ENCODE measurements at places on chromosomes 12 and 14.

GRCh38 chr12:109228664-109229063 lies 80.4 kb downstream of the FOXN4 start:
- DNase-seq: no peak

GRCh38 chr12:39533951-39534350 lies 85.7 kb downstream of the ABCD2 start:
- DNase-seq: no peak

DNA sequence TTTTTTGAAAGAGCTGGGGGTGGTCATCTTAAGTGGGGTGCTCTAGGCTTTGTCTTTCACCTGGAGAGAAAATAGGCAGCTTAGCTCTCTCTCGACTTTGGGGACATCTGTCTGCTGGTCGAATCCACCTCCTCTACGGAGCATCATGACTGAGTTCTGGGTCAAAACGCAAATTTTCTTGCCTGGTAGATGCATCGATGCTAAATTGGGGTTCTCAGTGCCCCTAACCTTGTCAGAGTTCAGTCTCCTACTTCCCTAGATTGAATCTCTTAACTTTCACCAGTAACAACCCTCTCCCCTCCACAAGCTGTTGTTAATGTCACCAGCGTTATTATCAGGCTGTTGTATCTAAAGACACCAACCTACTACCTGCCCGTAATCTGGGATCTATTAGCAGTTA lies 682 bp downstream of the FLRT2 start:
- no peak for DNase-seq

GRCh38 chr14:37602605-37603453 lies 7.4 kb downstream of the TTC6 start:
- DNase-seq: no peak

GRCh38 chr14:68018598-68018997 lies 199.0 kb downstream of the RAD51B start:
- peak; percentile 53 for DNase-seq

DNA sequence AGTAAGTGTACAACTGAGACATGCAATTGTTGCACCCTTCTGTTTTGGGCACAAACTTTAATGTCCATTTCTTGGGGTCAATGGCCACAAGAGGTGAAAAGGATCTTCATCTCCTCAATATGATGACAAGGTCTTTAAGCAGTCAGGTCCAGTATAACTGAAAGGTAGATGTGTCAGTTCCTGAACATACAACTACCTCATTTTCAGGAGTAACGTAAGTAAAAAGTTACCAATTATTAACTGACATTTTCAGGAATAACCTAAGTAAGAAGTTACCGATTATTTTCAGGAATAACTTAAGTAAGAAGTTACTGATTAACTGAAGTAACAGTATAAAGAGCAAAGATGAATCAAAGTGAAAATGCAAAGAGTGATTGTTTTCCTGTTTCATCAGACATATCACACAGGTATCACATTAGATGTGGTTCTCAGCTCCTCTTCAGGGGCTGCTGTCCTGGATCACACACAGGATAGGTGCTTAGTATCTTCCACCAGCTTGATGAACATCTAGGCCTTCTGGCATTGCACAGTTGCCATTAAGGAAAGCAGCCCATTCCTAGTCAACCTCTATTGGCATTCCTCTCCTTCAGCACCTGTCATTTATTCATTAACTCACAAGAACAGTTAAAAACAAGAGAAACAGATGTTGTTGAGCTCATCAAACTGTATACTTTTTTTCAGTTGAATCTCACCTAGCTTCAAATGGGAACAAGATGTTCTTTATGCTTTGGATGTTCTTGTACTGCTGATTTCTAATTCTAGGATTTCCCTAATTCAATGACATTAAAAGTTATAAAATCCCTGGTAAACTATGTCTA lies 200.0 kb downstream of the FOXG1 start:
- DNase-seq: no peak

- no peak for DNase-seq
These were observed 27.6 kb downstream of the ETFBKMT start for GRCh38 chr12:31687101-31687527.

GRCh38 chr14:97262336-97262735 lies 465.2 kb downstream of the VRK1 start:
- no peak for DNase-seq

DNA sequence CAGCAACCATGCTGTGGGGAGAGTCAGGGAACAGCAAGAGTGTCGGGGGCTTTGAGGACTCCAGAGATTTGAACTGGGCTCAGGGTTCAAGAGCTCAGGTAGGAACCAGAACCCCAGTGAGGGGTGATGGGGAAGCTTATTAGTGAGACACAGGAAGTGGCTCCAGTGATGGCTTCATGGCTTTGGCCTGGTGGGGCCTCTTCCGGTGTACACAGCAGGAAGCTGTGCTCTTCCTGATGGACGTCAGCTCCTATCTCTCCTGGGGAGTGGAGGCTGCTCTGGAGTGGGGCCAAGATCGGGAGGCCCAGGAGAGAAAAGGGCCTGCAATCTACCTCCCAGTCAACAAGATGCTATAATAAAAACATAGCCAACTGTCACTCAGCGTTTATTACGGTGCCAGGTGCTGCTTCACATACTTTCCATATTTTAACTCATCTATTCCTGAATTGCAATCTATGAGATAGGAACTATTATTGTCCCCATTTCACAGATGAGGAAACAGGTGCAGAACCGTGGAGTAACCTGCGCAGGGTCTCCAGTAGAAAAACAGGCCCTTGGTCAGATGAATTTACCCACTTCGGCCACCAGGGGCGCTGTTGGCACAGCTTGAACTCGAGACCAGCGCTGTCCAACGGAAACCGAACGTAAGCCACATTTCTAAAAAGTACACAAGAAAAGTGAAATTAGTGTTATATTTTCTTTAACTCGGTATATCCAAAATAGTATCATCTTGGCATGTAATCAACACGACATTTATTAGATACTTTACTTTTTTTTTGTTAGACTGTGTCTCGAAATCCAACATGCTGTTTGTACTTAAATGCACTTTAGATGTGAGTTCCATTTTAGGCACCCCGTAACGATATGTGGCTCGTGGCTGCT lies 63.6 kb upstream of the DLK1 start:
- peak; percentile 14 for DNase-seq

- no peak for DNase-seq
These were observed 74.1 kb downstream of the PPP2R5C start for GRCh38 chr14:101835566-101835965.

- peak; percentile 62 for DNase-seq
These were observed 15.0 kb downstream of the GXYLT1 start for GRCh38 chr12:42129595-42130204.

DNA sequence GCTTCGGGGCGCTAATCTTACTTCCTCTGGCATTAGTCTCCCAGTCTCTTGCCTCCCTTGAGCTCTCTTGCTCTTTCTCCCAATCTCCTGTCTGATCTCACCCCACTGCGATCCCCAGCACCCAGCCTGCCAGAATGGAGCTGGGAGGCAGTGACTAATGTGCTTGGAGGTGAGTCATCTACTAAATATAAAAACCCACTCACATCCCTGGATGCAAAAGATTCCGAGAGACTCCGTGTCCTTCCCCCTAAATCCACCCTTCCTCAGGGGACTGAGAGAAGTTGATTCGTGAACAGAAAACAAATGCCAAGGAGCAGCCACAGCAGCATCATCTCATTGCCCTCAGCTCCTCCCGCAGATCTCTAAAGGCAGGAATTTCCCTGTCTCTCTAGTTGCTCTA lies 45.7 kb upstream of the KCNA5 start:
- DNase-seq: no peak

- DNase-seq: no peak
These were observed 62.1 kb upstream of the G2E3 start for GRCh38 chr14:30496852-30497251.

- no peak for DNase-seq
These were observed 127.4 kb upstream of the MAP1LC3B2 start for GRCh38 chr12:116431677-116432300.

GRCh38 chr12:89126712-89127111 lies 225.6 kb downstream of the DUSP6 start:
- DNase-seq: no peak

- no peak for DNase-seq
These were observed 2.0 kb downstream of the TMTC1 start for GRCh38 chr12:29781705-29782266.

- DNase-seq: no peak
These were observed 6.3 kb downstream of the CLEC2A start for GRCh38 chr12:9925705-9926393.

GRCh38 chr14:27077214-27077613 lies 479.4 kb upstream of the NOVA1 start:
- no peak for DNase-seq

DNA sequence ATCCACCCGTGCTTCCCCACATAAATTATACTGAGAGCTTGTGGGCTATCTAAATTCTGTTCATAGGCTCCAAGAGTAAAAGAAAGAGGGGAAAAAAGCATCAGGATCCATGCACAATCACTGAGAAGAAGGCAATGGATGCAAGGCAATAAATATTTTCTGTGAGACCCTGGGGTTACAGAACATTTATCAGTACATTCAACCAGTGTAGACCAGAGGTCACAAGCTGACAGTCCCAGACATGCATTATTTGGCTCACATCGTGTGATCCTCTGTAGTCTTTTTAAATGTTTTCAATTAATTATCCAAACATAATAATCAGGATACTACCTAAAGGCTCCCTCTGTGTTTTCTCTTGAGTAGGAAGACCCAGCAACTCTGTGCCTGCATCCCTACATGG lies 267.9 kb upstream of the CAND1 start:
- DNase-seq: no peak

DNA sequence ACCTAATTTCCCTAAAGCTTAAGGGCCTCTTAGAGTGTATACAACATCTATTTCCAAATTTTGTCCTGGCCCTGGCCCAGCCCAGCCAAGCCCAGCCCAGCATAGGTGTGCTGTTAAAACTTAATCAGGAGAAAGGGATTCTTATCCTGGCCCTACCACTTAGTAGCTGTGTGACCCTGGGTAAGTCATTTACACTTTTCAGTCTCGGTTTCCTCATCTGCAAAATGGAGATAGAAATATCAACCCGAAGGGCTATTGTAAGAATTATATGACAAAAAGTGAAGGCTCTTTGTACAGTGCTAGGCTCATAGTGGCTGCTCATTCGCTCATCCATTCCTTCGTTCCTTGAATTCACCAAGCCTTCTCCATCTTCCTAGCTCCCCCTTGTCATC lies 442 bp downstream of the ERG28 start:
- DNase-seq: no peak

DNA sequence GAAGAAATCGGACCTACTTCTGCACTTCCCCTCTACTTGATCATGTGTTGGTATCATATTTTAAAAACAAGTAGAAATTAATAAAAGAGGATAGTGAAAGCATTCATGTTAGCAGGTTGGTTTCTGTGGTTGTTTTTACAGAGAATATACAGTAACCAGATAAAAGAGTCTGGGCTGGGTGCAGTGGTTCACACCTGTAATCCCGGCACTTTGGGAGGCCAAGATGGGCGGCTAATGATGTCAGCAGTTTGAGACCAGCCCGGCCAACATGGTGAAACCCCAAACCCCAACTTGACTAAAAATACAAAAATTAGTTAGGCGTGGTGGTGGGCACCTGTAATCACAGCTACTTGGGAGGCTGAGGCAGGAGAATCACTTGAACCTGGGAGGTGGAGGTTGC lies 55.9 kb downstream of the LRP6 start:
- DNase-seq: no peak

GRCh38 chr14:83255015-83255726 lies 1721.5 kb upstream of the SEL1L start:
- no peak for DNase-seq

DNA sequence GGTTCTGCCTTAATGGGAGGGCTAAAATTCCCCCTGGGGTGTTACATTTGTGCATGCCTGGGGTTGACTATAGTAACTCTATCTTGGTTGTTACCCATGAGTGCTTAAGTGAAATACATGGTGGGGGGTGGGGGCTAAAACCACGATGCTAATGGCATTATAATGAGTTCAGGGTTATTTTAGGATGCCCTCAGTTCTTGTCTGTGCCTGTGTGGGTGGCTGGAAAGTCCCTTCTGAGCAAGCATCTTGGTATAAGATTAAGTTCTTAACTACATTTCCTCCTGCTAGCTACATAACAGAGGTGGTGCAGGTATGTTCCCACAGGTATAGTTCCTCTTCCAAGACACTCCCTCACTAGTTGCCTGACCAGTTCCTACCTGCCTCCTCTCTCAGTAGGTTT lies 822.3 kb downstream of the LRFN5 start:
- DNase-seq: peak; percentile 10

DNA sequence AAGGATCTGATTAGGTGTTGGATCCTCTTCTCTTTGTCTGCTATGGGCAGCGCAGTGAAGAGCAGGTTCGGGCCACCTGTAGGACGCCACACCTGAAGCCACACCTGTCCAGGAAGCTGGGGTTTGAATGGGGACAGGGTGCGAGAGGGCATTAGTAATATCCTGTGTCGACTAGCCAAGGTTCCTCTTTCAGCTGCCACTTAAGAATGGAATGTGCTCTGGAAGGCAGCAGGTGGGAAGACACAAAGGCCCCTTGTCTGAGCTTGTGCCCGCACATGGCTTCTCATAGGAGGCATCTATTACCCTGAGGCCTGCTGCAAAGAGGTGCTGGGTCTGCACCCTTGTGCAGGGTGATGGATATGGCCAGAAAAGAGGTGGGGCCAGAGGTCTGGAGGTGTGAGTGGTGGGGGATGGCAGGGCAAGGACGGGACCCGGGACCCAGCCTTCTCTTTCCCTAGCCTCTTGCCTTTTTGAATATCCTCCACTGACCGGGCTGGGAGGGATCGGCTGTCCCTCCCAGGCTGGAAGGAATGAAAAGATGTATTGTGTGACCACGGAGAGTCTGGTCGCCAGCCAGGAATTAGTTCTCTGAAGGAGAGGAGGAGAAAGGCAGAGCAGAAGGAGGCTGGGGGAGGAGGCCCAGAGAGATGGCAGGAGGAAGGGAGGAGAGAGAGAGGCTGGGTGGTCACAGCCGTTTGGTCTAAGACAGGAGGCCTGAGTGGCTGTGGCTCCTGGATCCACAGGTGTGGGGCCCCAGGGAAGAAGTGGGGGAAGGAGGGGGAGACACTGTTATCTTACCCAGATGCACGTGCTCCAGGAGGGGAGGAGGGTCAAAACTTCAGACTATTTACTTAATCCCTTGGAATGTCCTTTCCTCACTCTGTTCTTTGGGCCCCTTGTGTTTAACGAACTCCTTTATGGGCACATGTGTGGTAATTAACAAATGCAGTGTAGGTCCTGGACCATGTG lies 101.5 kb downstream of the SMOC1 start:
- no peak for DNase-seq

DNA sequence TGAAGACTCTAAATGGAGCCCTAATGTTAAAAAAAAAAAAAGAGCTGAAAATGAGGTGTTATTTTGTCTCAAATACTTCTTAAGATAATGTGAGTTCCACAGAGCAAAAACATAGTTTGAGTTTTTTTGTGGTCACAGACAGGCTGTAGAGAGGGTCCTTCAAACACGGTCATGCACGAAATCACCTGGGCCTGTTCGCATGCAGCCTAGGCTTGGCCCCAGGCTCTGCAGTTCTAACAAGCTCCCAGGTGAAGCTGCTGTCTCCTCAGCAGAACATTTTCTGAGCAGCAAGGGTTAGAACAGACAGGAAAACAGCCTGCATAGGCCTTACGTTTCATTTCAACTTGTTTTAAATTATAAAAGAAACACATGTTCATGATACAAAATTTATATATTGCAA lies 65.4 kb upstream of the TBPL2 start:
- DNase-seq: no peak

- no peak for DNase-seq
These were observed 82.2 kb upstream of the GPR68 start for GRCh38 chr14:91326514-91327249.

Measured in SK-N-MC (cell line).